Muscle of arm (tissue), 14 donors: ENCODE measurements at places on chromosomes 13 and 19.

GRCh38 chr19:42419309-42419708 is 7.9 kb downstream of the LIPE start:
- no peak for DNase-seq

DNA sequence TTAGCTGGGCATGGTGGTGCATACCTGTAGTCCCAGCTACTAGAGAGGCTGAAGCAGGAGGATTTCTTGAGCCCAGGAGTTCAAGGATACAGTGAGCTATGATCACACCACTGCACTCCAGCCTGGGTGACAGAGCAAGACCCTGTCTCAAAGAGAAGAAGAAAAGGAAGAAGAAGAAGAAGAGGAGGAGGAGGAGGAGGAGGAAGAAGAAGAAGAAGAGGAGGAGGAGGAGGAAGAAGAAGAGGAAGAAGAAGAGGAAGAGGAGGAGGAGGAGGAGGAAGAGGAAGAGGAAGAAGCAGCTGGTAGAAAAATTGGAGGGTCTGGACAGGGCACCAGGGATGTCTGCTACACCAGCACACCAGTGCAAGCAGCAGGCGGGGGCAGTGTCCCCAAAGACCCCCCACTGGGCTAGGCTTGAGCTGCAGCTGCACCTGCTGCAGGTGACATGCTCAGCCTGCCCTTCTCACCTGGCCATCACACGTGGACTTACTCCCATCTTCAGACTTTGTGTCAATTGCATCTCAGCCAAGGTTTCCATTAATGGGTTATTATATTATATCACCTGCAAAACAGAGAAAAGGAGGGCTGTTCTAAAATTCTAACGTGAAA is 180.9 kb upstream of the ZNF507 start:
- DNase-seq: no peak

DNA sequence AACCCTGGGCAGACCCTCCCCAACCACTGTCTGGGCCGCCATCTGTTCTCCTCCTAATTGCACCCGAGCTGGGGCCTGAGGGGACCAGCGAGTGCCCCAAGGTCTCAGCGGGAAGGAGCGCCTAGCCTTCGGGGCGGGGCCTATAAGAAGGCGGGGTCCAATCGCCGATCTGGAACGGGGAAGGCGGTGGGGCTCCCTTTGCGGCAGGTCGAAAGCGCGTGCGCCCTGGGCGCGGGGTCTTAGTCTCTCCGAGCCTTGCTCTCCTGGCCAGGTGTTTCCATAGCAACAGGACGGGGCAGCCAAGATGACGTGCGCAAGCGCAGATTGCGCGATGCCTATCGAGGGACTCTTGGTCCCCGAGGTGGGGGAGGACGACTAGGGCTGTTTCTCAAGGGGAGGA is 2.8 kb downstream of the MAST1 start:
- DNase-seq: no peak

- no peak for DNase-seq
Measured at GRCh38 chr13:112718318-112718717, 28.5 kb downstream of the ATP11A start.

- DNase-seq: no peak
Measured at GRCh38 chr19:42397263-42398166, 7.4 kb upstream of the CNFN start.

GRCh38 chr13:68727165-68727564 is 1380.5 kb upstream of the ATXN8OS start:
- DNase-seq: no peak

DNA sequence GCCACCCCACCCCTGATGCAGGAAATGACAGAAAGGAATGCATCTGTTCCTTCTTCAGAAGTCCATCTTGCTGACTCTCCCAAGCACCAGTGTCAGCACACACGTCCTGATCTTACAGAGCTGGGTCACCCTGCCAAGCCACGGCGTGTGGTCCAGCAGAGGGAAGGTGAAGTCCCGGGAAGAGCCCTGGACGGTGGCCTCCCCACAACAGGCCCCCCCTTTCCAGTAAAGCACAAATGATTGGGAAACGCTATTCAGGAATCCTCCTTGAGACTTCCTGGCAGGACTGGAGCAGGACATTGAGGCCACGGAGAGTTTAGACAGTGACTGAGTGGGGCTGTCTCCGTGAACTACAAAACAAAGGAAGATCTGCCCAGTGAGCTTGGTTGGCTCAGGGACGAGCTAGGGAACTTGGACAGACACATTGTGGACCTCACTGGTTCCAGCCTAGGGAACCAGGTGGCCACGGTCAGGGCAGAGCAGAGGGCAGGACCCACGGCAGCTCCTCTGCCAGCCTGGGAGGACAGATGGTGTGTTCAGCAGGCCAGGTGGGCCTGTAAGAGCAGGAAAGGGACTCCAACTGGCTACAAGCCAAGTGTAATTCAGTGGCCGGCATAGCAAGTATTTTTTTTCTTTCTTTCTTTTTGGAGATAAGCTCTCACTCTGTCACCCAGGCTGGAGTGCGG is 41.7 kb downstream of the ELL start:
- DNase-seq: no peak

DNA sequence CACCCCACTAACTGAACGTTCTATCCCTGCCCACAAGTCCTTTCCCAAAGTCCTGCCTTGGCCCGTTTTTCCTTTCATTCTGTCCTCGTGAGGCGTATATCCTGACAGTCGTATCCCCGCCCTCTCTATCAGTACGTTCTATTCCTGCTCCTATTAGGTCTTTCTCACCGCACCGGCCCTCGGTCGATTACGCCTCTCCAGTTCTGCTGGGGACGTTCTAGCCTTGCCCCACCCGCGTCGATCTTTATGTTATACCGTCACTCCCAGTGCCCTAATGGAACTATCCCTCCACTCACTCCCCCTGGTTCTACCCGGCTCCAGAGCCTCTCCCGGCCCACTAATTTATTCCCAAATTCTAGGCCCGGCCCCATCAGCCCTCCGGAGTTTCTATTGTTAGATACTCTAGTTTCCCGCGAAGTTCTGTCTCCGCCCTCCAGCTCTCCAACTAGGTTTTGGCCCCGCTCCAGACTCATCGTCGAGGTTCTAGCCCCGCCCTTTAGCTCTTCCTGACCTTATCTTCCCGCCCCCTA is 2.0 kb downstream of the PLAUR start:
- no peak for DNase-seq

GRCh38 chr13:113561417-113562084 is 23.0 kb upstream of the TFDP1 start:
- no peak for DNase-seq

DNA sequence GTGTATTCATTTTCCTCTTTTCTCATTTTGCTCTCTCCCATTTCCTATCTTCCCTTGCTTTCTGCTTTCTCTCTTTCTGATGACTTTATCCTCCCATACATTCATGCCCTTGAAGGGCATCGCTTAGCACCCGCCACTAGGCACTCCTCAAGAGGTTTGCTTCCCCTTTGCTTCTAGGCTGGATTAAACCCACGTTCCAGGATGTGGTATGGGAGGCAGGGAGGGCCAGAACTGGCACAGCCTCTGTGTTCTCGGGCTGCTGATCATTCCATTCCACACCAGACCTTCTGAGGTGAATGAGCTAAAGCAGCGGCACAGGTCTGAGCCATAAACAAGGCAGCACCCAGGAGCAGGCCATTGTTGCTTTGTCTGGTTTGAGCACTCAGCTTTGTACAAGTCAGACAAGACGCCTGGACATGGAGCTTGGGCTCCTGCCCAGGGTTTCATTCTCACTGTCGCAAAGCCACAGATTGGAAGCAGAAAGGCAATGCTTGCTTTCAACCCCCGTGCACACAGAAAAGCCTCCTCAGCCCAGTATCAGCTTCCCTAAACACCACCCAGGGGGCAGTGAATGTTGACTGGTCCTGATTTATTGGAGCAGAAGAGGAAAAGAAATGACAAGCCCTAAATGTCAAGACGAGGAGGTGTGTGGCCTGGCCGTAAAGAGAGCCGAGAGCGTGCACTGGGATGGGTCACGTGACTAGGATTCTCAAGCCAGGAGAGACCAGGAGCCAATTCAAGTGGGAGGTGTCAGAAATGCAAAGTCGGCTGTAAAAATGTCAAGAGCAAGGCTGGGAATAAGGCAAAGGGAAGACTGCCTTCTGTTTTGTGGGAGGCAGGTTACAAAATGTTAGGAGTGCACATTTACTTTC is 218.0 kb upstream of the SERP2 start:
- peak; percentile 86 for DNase-seq

DNA sequence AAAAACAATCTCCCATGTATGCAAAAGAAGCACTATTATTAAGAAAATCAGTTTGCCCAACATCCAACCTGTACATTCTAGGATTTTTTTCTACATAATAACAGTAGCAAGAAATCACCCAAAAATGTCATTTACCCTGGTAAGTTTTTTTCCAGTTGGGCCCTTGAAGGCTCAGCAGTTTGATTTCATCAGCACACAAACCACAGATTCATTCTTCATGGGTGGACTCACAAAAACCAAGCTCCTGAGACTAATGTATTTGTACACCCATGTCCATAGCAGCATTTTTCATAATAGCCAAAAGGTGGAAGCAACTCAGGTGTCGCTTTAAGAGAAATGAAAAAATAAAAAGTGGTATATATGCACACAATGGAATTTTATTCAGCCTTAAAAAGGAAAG is 210.1 kb downstream of the TBC1D4 start:
- no peak for DNase-seq

- peak; percentile 86 for DNase-seq
Measured at GRCh38 chr13:19864746-19865309, 1.4 kb upstream of the ZMYM5 start.

DNA sequence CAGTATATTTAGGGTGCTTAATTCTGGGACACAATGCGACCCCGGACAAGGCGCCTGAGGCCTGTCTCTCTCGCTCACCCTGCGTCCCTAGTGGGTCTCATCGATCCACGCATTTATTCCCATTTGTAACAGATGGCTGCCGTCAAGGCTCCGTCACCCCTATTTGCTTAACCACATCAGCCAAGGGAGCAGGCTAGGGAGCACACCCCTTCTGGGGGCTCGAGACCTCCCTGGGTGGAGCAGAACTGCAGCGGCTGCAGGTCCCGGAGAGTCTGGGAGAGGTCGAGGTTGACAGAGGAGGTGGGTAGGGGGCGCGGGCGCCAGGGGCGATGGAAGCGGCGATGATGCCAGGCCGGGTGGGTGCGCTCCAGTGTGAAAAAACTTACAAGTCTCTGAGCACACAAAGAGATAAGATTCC is 507 bp downstream of the ALG5 start:
- DNase-seq: peak; percentile 38

GRCh38 chr19:50602935-50603334 is 34.7 kb upstream of the LRRC4B start:
- DNase-seq: no peak

GRCh38 chr13:42279080-42279479 is 7.1 kb downstream of the AKAP11 start:
- peak; percentile 7 for DNase-seq

GRCh38 chr13:25377244-25377962 is 5.6 kb downstream of the ATP8A2 start:
- DNase-seq: no peak

GRCh38 chr13:20442375-20442774 is 83.3 kb downstream of the CRYL1 start:
- no peak for DNase-seq

DNA sequence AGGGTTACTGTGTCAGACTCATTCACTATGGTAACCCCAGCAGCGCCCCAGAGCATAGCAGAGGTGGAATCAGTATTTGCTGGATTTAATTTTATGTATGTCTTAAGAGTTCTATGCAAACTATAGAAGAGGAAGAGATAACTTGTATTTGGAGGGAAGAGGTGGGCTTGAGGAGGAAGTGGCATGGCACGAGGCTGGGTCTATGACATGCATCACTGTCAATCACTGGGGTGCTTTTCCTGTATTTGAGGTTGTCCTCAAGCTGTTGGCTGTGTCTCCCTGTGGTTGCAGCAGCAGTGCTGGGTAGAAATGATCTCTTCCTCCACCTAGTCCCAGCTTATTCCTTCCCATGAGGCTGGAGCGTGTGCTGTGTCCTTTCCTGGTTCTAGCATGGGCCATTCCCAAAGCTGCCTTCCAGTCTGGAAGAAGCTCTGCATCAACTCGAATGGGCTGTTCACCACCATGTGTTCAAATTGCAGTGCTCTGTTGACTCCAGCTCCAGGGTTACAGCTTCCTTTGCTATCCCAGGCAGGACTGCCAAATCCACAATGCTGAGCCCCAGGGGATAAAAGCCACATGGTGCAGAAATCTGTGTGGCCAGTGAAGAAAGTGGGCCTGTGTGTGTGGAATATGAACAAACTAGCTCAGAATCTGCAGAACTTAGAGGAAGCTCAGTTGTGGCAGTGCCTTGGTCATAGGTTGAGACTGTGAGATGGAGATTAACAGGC is 73.1 kb upstream of the MTIF3 start:
- DNase-seq: no peak

DNA sequence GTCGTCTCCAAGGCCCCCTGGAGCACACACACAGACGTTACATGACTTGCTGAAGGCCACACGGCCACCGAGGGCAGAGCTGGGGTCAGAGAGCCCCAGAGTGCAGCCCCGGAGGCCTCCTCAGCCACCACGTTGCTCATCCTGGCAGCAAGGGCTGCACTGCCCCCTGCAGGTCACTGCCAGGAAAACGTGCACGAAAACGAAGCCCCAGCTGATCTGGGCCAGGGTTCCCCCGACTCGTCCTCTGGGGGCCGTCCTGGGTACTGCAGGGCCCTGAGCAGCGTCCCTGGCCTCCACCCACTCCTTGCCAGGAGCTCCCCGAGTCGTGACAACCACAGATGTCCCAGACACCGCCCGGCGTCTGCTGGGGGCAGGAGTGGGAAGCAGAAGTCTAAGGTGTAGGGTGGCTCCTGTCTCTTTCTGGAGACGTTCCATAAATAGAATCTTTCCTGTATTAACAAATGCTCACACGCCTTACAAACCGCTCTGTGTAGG is 3.4 kb downstream of the TPGS1 start:
- DNase-seq: peak; percentile 78

GRCh38 chr19:50759886-50760285 is 10.4 kb upstream of the GPR32 start:
- DNase-seq: no peak

- no peak for DNase-seq
Measured at GRCh38 chr19:40605216-40605971, 4.2 kb downstream of the LTBP4 start.
